ENCODE measurements at places on chromosomes 12 and 14.

GRCh38 chr12:83322809-83323208, 636.1 kb downstream of the TMTC2 start:
- no peak overlapping the region for H3K4me3 ChIP-seq
- H3K27me3 ChIP-seq = no peaks in the 10 kb centered on the region
- no peaks in the 10 kb centered on the region for H3K4me1 ChIP-seq
- no peak overlapping the region for H3K27ac ChIP-seq
- no peaks in the 10 kb centered on the region for H3K36me3 ChIP-seq
- DNase-seq = no peak

GRCh38 chr14:97724265-97724731, 927.1 kb downstream of the VRK1 start:
- no peaks in the 10 kb centered on the region for H3K36me3 ChIP-seq
- H3K27ac ChIP-seq = no peak overlapping the region
- no peak overlapping the region for H3K4me3 ChIP-seq
- no peak for DNase-seq

- no peak overlapping the region for H3K4me3 ChIP-seq
- H3K27ac ChIP-seq = no peak overlapping the region
- peaks cover 60% of the 10 kb centered on the region for H3K36me3 ChIP-seq
- no peaks in the 10 kb centered on the region for H3K27me3 ChIP-seq
Observed at GRCh38 chr12:111869671-111870070, 27.6 kb downstream of the MAPKAPK5 start.

DNA sequence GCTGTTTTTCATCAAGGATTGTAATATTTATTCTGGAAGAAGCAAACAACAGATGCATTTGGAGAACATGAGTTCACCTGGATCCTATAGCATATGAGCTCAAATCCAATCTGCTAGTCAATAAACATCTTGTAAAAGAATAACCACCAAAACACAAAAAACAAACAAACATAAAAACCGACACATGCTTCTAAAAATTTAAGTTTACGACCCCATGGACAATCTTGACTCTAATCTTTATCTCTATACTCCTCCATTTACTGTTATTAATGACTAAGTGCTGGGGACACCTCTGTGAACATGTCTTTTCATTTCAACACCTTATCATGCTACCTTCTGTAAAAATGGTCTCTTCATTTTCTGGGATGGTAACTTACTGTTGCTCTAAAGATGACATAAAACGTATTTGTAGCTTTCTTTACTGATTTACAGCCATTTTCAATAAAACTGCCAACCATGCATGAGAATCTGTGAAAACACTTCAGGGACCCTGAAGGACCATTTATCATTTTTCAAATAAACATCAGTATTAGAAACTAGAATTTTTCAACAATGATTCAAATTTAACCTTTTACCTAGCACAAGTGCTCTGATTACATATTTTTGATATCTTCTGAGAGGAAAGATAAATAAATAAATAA, 123.8 kb upstream of the SOX5 start:
- no peaks in the 10 kb centered on the region for H3K4me1 ChIP-seq
- no peak overlapping the region for H3K27ac ChIP-seq
- no peak for DNase-seq
- no peak overlapping the region for H3K4me3 ChIP-seq
- no peaks in the 10 kb centered on the region for H3K36me3 ChIP-seq

DNA sequence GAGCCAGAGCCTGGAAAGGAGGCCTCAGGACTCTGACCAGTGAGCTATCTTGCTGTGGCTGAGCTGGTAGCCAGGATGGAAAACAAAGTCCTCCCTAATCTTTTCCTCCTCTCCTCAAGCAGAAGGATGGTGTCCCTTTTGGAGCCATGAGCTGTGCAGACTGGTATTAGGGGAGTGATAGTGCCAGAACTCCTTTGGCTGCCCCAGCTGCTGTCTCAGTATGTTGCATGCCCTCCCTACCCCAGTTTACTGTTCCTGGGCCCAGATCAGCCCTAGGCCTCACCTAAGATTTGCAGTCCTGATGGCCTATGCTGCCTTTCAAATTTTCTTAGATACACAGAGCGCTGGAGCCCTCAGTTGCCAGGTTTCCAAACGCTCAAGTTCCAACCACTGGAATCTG, 150.3 kb upstream of the ALG10B start:
- no peak overlapping the region for H3K27ac ChIP-seq
- DNase-seq = no peak
- no peaks in the 10 kb centered on the region for H3K4me1 ChIP-seq
- H3K27me3 ChIP-seq = no peaks in the 10 kb centered on the region

DNA sequence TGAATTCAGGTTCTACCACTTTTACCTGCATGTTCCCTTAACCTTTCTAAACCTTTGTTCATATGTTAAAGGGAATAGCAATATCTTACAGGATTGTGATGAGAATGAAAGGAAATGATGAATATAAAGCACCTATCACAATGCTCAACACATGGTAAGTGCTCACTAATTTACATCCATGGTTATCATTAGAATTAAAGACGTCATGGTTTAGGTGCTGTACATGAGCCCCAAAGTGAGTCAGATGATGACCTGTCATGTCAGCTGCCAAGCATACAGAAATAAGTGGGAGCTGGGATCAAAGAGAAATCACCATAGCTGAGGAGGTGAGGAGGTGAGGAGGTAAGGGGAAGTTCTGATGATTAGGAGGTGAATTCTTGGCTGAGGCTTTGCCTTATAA, 135.9 kb upstream of the ATP2B1 start:
- H3K36me3 ChIP-seq = no peaks in the 10 kb centered on the region
- H3K27ac ChIP-seq = no peak overlapping the region
- DNase-seq = no peak
- peaks cover 5% of the 10 kb centered on the region for H3K27me3 ChIP-seq
- H3K4me1 ChIP-seq = no peaks in the 10 kb centered on the region

- H3K27ac ChIP-seq = no peak overlapping the region
- H3K4me3 ChIP-seq = no peak overlapping the region
- H3K4me1 ChIP-seq = no peaks in the 10 kb centered on the region
- H3K27me3 ChIP-seq = peaks cover 3% of the 10 kb centered on the region
- H3K36me3 ChIP-seq = no peaks in the 10 kb centered on the region
- no peak for DNase-seq
Observed at GRCh38 chr14:78710963-78711362, 540.8 kb downstream of the NRXN3 start.

DNA sequence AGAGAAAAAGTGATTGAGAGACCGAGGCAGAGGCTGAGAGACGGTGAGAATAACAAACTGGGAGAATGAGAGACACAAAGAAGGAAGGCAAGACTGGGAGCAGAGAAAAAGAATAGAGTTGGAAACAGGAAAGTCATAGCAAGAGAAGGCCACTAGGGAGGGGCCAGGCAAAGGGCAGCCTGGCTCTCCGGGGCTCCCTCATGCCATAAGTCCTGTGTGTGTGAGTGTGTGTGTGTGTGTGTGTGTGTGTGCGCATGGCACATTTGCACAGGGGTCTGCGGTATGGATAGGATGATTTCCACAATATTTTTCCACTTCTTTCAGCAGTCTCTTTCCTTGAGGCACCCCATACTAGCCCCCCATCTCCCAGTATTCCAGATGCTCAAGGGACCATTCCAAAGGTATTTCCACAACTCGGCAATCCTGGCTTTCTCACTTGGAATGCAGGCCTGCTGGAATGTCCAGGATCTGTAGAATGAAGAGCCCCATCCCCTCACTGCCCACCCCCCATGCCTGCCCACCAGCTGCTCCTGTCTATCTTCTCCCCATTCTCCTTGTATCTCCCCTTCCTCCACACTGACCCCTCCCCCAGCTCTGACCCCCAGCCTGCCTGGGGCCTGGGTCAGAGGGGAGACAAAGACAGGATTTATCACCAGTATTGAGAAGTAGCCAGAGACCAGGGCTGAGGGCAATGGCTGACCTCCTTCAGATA, 9.0 kb downstream of the GPR84 start:
- H3K4me1 ChIP-seq = peaks cover 37% of the 10 kb centered on the region
- DNase-seq = no peak
- H3K27ac ChIP-seq = no peak overlapping the region
- H3K27me3 ChIP-seq = no peaks in the 10 kb centered on the region
- no peak overlapping the region for H3K4me3 ChIP-seq

DNA sequence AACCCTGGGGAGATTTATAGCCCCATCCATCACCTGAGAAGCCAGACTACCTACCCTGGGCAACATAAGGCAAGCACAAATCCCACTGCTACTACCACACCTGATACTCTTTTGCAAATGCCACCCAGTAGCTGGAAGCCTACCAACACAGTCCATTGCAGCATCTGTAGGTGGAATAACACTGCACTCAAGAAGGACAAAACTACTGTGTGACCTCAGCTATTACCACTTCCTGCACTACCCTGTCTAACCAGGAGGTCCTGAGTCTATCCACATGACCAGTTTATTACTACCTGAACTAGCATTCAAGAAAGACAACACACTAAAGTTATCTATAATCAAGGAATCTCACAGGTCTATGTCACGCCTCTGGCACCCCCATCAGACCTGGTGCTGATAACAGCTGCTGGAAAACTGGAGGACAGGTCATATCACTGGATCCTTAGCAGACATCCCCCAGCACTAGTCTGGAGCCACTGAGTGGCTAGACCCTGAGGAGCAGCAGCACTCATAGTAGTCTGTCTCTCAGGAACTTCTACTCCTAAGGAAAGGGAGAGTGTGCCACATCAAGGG, 2.9 kb upstream of the CLEC1A start:
- H3K4me1 ChIP-seq = peaks cover 15% of the 10 kb centered on the region
- DNase-seq = peak; percentile 20
- H3K4me3 ChIP-seq = peak overlapping the region; percentile 61
- no peaks in the 10 kb centered on the region for H3K36me3 ChIP-seq

DNA sequence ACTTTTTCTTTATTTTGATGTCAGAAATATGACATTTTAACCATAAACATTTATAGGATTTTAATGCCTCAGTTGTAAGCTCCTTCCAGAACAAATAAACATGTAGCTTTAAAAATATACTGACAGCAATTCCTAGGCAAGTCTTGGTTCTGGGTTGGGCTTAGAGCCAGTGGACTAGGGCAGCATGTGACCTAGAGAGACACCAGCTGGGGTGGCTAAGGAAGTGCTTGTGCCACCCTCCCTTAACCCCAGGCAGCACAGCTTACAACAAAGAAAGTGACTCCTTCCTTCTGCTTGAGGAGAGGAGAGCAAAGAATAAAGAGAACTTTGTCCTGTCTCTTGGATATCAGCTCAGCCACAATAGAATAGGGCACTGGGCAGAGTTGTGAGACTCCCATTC, 61.6 kb upstream of the KTN1 start:
- no peaks in the 10 kb centered on the region for H3K36me3 ChIP-seq
- no peak for DNase-seq
- H3K4me1 ChIP-seq = peaks cover 10% of the 10 kb centered on the region
- H3K4me3 ChIP-seq = no peak overlapping the region
